Spinal cord (tissue), 10 donors: ENCODE measurements at places on chromosomes 3 and 15.

- no peak for DNase-seq
Measured at GRCh38 chr3:156681002-156681401, 6.6 kb downstream of the TIPARP start.

DNA sequence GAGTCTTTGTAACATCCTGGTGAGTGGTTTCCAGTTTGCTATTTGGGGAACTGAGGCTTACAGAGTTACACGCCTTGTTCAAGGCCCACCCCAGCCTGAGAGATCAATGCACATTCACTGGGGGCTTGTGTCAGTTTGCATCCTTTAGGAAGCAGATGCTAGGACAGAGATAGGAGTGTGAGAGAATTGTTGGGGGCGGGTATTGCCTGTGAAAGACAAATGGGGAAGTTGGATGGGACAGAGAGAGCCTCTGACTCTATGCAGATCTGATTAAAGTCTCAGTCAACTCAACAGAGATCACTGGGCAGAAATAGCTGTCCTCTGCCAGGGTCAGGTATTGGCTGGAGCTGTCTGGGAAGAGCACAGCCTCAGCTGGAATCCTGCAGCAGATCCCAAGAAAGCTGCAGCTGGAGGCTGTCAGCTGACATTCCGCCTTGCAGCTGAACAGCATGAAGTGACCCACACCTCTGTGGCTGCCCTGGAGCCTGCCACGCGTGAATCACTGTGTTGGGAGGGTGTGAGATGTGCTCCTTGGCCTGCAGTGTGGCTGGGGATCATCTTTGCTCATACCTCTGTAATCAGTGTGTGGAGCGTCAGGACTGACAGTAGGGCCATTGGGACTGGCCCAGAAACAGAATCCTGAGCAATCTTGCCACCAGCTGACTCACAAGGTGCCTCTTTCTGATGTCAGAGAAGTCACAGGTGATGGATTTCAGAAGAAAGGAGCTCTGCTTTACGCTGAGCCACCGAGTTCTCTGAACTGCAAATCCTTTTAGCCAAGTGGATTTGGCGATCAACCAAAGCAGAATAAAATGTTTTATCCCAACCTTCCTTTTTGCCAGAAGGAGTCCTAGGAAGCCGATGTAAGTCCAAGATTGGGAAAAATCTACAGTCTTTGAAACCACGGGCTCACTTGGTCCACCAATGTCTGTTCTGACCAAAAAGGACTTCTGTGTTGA is 284.1 kb upstream of the LRRFIP2 start:
- DNase-seq = no peak

DNA sequence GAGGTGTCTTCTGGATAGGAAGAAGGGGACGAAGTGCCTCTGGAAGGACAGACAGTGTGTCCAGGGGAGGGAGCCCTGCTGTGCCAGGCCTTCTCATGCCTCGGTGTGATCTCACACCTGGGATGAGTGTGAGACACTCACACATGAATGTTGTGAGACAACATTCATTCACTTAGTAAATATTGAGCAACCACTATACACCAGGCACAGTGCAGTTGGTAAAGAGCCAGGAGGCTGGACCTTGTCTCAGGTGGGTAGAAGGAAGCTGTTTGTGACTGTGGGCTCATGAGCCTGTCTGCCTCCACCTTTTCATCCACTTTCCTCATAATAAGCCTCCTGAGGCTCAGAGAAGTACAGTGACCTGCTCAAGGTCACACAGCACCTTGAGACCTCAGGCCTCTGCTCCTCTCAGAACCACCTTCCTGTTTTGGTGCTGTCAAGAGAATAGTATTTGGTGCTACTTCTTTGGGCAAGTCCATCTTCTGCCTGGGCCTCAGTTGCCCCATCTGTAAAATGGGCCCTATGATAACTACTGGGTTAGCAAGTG is 20.9 kb downstream of the SLC6A6 start:
- no peak for DNase-seq

- no peak for DNase-seq
Measured at GRCh38 chr15:52419494-52419893, 109.2 kb downstream of the MYO5A start.

DNA sequence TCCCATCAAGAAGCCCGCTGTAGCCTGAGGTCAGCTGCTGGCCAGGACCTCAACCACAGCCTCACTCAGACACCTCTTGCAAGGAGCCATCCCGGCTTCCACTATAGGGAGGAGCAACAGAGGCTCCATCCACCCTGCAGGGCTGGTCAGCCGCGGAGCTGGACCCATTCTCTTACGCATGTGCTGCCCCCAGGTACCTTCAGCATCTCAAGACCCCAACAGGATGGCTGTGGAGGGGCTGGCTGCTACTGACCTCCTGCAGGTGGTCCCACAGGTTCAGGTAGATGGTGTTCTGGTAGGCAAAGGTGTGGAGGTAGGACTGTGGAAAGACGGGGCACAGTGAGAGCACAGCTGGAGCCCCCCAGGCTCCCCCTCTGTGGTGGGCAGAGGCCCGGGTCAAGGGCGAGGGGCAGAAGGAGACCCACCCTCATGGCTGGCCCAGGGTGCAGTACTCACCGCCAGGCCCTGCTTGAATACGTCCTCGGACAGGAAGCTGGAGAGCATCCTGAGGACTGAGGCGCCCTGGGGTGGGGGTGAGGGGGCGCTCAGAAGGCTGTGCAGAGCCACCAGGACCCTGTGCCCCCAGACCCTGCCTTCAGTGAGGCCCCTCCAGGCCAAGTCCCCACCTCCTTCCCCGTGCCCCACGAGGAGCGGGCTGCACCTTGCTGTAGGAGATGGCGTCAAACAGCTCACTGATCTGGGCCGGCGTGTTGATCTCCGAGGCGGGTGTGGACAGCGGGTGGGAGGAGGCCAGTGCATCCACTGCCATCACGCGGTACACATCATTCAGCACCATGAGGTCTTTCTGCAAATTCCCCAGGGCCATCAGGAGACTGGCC is 11.4 kb downstream of the ANPEP start:
- DNase-seq = no peak

DNA sequence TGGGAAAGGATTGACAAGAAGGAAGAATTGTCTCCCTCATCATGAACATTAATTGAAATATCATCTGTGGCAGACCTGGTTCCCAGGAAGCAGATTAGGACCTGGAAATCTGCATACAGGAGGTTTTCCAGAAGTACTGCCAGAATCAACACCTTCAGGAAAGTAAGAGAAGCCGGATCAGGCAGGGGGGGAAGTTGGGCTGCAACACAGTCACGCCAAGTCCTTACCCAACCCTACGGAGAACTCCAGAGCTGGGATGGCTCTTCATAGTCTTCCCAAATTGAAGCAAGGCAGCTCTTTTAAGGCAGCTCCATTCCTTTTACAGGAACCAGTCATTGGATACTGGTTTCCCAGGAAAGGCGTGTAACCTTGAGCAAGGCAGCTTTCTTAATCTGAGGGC is 35.2 kb upstream of the BFSP2 start:
- no peak for DNase-seq

DNA sequence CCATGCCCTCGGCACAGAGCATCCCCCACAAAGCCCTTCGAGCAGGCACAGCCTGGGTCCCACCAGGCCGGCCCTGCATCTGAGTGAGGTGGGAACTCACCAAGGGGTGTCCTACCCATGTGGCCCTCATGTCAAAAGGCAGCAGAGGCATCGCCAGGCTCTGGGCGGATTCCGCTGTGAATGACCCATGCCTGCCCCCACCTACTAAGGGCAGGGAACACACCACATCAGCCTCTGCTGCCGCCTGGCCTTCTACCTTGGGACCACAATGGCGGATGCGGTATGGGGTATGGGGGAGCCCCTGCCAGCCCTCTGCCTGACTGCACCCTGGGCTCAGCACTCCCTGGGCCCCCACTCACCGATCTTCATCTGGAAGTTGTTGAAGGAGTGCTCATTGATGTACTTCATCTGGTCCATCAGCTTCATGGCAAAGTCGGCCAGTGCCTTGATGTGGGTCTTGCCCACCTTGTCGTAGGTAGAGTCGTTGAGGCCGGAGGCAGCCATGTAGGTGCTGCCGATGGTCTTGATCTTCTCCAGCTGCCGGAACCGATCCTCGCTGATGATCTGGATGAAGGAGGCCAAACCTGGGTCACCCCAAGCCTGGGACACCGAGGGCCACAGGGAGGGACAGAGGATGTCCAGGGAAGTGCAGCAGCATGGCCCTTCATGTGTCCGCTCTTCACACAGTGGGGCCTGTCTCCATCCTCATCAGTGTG is 87.8 kb downstream of the SEC22A start:
- DNase-seq = no peak

DNA sequence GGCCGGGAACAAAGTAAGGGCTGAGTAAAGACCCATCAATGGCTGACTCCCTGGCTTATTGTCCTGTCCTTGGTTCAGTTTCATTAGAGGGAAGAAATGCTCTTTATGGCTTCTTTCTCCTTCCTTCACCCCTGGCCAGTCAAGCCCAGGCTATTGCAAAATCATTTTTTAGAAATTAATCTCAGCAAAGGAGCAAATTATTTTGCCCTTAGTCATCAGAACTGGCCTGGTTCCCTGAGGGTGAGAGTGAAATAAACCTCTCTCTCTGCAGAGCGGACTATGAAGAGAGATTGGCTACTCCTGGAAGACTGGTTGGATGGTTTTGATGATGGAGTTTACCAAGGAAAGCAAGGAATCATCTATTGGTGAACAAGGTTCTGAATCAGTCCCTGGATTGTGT is 52.7 kb upstream of the OXTR start:
- DNase-seq = no peak

GRCh38 chr15:69668963-69669362 is 216.3 kb downstream of the RPLP1 start:
- no peak for DNase-seq

GRCh38 chr3:187615630-187616029 is 54.6 kb downstream of the SST start:
- DNase-seq = no peak

GRCh38 chr15:101625184-101625583 is 27.0 kb downstream of the TM2D3 start:
- DNase-seq = no peak

- no peak for DNase-seq
Measured at GRCh38 chr3:188207941-188208515, 54.1 kb downstream of the LPP start.

- DNase-seq = no peak
Measured at GRCh38 chr3:146134348-146135117, 26.5 kb downstream of the PLOD2 start.

DNA sequence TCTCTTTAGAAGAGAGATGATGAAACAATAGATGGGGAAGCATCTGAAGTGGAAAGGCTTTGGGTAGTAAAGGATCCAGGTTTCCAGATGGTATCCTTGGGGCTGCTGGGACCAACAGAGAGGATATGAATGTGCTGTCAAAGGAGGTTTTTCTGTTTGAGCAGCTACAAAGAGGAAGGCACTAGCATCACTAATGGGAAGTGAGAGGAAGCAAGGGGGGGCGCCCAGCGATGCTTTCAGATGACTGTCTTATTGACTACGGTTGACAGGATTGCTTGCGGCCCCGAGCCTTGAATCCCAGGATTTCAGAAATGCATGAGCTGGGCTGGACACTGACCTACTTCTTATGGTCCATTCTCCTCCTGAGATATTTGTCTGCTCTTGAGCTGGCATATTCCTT is 103.8 kb upstream of the GALNT15 start:
- DNase-seq = no peak

DNA sequence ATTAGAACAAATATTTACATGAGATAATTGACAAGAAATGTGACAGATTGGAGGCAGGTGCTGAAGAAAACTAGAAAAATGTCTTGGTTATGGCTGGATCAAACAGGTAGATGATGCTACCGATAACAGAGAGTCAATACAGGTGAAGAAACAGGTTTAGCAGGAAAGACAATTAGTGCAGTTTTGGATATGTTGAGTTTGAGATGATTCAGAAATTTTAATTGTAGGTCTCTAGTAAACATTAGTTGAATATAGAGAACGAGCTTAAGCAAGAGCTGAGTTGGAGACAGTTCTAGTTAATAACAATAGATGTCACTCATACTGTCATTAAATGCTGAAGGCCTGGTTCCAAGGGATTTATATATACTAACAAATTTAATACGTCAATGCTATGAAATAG is 524.4 kb downstream of the NSUN3 start:
- DNase-seq = no peak

GRCh38 chr15:99071091-99071680 is 33.7 kb upstream of the SYNM start:
- no peak for DNase-seq

DNA sequence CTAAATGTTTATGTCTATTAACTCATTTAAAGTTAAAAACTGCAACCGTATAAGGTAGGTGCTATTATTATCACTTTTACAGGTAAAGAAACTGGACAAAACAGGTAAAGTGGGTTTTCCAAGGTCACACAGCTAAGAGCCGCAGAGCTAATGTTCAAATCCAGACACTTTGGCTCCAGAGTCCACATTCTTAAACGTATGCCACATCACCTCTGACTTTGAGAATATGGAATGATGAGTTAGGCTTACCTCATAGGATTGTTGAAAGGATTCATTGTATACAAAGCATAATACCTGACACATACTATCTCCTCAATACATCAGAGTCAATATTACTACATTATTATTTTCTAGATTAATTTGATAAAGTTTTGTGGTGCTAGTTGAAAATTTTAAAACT is 240.9 kb upstream of the STT3B start:
- no peak for DNase-seq

- no peak for DNase-seq
Measured at GRCh38 chr15:41169781-41170180, 53.7 kb upstream of the INO80 start.

DNA sequence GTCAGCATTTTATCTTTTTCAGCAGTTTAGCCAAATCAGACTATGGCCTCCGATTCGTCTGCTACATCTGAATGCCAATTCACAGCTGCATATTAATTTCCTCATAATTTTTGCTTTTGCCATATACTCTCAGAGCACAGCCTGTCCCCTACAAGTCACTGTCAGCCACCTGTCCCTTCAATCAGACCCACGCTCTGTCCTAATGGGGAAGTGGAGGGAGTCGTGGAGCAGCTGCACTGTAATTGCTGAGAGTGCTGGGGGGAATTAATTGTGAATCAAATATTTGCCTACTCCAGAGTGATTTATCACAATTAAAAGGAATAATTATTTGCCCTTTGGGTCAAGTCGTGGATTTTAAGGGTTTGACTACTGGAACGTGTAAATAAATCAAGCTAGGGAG is 75.5 kb downstream of the EBLN2 start:
- no peak for DNase-seq

DNA sequence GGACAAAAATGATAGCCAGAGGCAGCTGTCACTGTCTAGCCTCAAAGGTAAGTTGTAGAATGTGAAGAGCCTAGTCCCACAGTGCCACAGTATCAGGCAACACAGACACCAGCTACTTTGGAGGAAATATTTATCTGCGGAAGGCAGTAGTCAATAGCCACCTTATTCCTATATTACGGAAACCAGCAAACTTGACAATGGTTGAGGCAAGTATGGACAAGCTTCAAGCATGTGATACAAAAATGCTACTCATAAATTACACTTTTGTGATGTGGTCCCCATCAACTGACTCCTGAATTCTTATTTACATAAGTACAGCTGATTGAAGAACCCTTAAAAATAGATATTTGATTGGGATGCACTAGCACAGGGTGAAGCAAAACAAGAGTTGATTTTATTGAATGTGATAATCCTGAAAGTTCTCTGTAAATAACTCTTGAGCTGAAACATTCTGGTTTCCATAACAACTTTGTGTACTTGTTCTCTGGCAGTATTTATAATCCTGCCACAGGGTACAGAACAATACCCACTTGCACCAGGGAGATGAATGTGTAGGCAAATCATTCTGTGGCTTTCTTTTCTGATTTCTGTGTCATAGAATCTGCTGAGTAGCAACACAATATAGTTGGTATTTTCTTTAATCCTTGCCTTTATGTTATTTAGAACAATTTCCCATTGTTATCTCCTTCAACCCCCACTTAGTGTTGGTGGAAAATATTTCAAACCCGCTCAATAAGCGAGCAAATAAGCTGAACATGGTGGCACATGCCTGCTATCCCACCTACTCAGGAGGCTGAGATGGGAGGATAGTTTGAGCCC is at the start of gene ANKUB1:
Gene ANKUB1 (minus strand): TSS at position 103 of the 819 bp plus-strand sequence. CDS start 188 bp downstream, outside the sequence.
- no peak for DNase-seq
